Fibroblast of the aortic adventitia (primary cell): ENCODE measurements at places on chromosomes 16 and 17. TPM values are rescaled to one million over a fixed set of nuclear protein-coding genes. Genes with fewer than 3 reads are reported as not detected.
A peak's percentile ranks its signal among the peaks of the same experiment; 100 is the strongest.

DNA sequence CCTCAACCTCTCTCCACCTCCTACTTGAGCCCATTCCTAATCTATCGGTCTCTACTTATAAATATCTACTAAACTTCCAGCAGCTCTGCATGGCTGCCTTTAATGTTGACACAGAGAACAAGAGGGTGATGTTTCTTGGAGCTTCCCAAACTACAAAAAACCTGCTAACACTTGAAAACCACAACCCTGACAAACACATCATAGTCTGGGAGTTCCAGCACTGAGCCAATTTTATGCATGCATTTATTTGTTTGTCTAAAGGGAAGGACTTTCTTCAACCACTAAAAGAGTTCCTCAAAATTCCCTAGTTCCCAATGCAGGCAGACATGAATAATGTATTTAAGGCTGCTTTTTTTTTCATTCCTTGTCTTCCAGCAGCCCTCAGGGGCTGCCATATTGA, 331.8 kb upstream of the XYLT1 start:
- peak; percentile 52 for DNase-seq

DNA sequence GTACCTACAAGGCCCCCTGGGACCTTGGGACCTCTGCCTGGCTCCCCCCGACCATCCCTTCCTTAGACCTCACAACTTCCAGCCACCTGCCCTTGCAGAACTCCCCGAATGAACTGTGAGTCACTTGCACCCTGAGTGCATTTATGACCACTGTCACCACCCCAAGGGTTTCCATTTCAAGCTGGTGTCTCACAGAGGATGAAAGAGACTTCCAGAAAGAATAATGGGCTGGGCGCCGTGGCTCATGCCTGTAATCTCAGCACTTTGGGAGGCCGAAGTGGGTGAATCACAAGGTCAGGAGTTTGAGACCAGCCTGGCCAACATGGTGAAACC, 124.5 kb upstream of the CIBAR2 start:
- DNase-seq = peak; percentile 34

DNA sequence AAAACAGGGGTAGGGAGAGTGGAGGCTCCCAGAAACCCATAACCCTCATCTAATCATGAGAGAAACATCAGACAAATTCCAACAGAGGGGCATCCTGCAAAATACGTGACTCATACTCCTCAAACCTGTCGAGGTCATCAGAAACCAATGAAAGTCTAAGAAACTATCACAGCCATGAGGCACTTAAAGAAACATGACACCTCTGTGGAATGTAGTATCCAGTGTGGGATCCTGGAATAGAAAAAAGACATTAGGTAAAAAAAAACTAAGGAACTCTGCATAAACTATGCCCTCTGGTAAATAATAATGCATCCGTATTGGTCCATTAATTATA, 16.4 kb downstream of the CDH5 start:
- peak; percentile 81 for DNase-seq

GRCh38 chr17:49592263-49592662, 16.6 kb downstream of the NXPH3 start:
- no peak for DNase-seq

The CLEC18C gene
- total RNA-seq = 0.09 and 0.90 TPM in 2 replicates

GRCh38 chr16:10554569-10554968, 25.8 kb downstream of the EMP2 start:
- no peak for DNase-seq

The PAQR4 gene
- total RNA-seq = 0.16 and 13.8 TPM in 2 replicates

DNA sequence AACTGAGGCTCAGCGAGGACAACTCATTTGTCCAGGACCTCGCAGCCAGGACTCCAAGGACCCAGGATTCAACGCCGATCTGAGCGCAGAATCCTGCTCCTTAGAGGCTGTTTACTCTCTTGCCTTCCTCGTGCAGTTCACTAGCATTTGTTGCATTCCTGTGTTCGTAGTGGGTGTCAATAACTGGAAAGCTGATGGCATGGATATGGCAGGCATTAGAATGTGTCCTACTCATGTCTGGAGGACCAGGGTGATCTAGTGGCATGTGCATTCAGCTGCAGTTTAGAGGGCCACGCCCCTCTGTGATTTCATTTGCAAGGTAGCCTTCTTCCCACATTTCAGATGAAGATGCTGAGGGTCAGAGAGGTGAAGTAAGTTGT, 510 bp downstream of the CRISPLD2 start:
- DNase-seq = no peak

- DNase-seq = no peak
These were observed 134.1 kb downstream of the SOX9 start for GRCh38 chr17:72254808-72255449.

The MMP15 gene
- 1.3 and 2.4 TPM in 2 replicates for total RNA-seq

DNA sequence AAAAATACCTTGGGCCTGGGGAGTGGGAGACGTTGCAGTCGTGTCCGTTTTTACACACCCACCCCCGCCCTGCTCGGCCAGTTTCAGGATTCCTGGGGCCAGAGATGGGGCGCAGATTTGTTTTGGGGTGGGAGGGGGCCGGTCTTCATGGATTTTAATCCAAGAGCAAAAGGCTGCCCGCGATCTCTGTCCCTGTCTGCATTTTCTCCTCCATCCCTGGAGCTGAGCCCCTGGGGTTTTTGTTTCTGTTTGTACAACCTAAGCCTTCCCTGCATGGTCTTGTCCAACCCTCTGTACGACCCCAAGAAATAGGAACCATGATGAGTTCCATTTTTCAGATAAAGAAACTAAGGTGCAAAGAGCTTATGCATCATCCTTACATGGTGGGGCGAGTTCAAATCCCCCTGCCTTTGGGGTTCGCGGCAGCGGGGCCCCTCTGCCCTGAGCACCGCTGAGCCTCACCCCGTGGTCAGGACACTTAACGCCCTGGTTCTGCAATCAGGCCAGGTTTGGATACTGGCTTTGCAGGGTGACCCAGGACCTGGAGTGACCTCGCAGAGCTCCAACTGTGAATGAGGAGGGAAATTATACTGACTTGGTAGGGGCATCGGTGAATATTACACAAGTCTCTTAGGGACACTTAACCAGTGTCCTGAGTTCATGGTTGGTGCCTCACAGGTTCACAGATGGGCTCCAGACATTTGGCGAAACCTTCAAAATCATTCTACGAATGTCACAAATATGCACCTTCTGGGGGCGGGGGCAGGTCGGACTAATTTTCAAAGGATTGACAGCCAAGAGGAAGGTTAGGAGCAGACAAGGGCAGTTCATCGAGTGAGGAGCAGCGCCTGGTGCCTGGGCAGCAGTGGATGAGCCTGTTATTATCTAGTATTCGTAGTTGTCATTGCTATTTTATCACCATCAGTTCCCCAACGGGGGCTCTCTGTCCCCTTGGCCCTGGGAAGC, 4.1 kb upstream of the FOXF1 start:
- no peak for DNase-seq

DNA sequence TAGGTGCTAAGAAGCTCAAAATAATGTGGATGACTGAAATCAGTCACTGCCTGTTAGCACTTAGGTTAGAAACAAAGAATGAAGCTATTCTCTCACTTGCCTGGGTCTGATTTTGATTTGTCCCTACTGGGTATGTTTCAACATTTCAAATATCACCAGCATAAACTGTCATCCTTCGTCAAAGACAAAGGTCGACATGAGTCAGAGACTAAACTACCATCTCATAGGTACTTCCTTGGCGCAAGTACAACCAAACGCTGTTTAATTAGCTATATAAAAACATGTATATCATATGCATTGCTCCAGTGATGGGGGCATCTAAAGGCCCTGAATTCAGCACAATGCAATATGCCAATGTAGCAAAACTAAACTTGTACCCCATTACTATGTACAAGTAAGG, 4.0 kb downstream of the AKTIP start:
- DNase-seq = no peak

DNA sequence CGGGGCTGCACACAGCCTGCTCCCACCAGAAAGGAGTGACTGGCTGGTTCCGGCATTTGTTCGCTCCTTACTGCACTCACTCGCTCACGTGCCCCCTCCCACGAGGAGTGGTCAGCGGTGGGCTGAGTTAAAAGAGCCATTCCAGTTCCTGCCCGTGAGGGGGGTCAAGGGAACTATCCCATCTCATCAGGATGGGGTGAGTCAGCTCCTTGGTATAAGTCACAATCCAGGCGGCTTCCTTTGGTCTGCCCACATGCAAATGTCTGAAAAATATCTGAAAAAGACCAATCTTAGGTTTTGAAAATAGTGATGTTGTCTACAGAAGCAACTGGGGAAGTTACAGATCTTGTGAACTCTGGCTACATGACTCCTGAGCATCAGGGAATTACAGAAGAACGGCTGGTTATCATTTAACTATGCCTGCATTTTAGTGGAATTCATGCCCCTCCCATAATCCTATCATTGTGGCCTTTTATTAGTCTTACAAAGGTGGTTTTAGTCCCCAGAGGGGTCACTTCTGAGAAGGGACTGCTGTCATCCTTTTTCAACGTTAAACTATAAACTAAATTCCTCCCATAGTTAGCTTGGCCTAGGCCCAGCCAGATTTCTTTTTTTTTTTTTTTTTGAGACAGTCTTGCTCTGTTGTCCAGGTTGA, 9.8 kb upstream of the TNFSF12 start:
- no peak for DNase-seq

The ABCA9 gene
- total RNA-seq = 122 and 235 TPM in 2 replicates

The GINS2 gene
- 0.08 and 19.1 TPM in 2 replicates for total RNA-seq

- DNase-seq = no peak
These were observed at the start of gene SERPINF2 for GRCh38 chr17:1742371-1743087. TSS of gene SERPINF2 (plus strand) at chr17:1742871. CDS start at chr17:1744996, 2,125 bp downstream.

- no peak for DNase-seq
These were observed 105.3 kb upstream of the SMURF2 start for GRCh38 chr17:64767269-64767997.

DNA sequence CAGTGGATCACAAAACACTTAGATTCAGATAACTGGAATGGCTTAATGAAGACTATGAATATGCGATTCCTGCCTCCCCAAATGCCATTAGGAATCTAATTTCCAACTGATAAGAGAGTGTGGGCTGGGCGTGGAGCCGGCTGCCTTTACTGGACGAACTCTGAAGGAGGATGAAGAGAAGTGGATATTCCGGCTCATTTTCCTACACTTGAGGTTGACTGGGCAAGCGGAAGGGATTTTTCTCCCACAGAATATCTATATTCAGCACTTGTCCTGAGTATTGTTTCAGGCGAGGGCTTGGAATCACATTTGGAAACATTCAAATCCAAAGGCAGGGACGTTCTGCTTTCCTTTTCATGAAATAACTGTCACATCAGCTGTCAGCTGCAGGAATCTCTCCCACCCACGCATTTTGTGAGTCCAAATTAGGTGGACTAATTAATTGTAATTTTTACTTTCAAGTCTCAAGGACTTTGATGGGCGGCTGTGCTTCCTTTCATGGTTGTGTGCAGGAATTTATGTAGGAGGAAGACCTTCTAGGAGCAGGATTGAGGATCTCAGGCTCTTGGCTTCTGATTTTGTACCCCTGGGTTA, 138.5 kb downstream of the PITPNC1 start:
- no peak for DNase-seq
